Stimulated activated CD4-positive, alpha-beta T cell treated with anti-CD3 and anti-CD28 coated beads, Interleukin-4, amount 100 ng/mL, for 48 hours (primary cell): ENCODE measurements at places on chromosomes 7 and 10.

DNA sequence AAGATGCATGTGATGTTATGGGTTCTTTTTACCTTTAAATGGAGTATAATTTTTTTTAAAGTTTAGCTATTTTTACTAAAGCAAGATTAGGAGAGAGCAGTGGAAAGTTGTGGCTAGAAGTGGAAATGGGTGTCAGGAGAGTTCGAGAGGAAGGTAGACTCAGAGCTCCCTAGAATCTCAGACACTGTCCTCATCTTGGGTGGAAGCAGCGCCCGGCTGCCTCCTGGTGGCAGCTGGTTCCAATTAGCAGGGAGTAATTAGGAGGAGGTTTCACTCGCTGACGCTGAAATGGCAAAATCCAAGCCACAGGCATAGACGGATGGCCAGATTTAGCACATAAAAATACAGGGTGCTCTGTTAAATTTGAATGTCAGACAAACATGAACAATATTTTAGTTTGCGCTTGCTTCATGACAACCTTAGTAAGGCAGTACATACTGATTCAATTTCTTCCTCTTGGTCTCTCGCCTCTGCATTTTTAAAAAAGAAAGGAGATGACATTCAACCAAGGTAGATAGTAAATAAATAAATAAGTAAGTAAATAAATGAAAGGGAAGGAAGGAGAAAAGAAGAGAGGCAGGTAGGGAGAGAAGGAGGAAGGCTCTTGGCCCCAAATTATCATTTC, 58.5 kb downstream of the LGI1 start:
- peak; percentile 18 for DNase-seq

- DNase-seq, result no peak
These were observed 12.2 kb downstream of the GPR26 start for GRCh38 chr10:123678376-123678775.

DNA sequence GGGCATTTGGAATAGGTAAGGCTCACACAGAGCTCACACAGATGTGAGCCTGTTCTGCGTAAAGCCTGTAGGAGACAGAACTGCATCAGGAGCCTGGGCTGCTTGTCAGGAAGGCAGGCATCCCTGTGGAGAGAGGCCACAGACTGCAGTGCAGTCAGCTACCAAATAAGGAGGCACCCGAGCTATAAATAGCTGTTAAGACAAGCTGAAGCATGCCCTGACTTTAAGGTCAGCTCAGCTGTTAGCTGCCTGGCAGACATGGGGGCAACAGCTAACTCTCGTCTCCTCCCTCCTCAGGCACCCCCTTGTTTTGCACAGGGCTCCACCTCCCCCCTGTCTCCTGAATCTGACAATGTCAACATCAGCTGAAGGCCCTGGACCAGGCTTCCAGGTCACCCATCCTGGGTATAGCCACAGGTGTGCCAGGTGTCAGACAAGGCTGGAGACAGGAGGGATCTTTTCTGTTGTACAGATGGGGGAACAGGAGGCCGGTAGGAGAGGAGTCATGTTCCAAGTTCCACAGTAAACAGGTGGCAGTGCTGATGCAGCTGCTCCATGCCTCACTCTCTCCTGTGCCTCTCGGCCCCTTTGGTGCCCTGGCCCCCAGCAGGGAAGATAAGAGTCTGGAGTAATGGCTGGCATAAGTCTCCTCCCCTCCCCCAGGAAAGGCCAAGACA, 27.6 kb upstream of the MKRN1 start:
- no peak for DNase-seq

DNA sequence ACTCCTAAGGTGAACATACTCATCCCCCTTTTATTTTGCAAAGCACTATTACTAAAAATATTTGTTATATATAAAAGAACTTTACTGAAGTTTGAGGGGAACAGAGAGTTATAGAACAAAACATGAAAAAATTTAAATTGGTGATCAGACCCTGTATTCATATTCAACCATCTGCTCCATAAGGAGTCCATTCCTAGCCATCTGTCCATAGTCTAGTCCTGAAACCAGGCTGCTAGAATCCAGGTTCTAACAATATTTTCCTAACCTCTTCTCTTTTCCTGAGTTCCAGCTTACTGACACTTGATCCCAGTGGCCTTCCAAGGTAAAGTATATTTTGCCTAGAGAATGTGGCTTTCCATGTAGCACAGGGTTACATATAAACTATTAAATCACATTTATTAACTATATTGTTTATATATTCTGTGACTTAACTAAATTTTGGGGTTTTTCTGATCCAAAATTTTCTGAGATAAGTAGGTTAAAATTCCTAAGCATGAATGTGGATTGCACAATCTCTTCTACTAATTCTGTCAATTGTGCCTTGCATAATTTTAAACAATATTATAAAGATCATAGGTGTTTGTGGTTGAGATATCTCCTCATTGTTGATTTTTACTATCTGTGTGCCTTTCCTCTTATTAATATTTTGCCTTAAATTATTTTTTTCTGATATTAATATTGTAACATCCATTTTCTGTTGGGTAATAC, 137.6 kb upstream of the MAGI2 start:
- no peak for DNase-seq
